ENCODE measurements at places on chromosomes 3 and 15.

GRCh38 chr3:4695846-4696245 lies 202.7 kb downstream of the ITPR1 start:
- no peak for DNase-seq

DNA sequence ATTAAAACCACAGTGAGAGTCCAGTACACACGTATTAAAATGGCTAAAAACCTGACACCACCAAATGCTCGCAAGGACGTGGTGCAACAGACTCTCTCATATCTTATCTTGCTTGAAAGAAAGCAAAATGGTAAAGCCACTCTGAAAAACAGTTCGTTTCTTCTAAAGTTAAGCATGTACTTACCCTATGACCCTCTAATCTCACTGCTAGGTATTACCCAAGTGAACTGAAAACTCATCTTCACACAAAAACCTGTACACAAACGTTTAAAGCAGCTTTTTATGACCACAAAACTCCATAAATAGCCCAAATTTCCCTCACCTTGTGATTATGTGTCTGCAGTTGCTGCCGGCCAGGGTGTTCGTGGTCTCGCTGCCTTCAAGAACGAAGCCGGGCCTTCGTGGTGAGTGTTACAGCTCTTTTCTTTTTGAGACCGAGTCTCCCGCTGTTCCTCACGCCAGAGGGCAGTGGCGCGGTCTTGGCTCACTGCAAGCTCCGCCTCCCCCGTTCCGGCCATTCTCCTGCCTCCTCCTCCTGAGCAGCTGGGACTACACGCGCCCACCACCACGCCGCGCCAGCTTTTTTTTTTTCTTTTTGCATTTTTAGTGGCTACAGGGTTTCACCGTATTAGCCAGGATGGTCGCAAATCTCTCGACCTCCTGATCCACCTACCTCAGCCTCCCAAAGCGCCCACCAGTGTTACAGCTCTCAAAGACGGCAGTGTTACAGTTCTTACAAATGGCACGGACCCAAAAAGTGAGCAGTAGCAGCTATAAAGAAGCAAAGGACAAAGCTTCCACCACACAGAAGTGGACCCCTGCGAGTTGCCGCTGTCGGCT lies 165.4 kb downstream of the TJP1 start:
- DNase-seq, result no peak

DNA sequence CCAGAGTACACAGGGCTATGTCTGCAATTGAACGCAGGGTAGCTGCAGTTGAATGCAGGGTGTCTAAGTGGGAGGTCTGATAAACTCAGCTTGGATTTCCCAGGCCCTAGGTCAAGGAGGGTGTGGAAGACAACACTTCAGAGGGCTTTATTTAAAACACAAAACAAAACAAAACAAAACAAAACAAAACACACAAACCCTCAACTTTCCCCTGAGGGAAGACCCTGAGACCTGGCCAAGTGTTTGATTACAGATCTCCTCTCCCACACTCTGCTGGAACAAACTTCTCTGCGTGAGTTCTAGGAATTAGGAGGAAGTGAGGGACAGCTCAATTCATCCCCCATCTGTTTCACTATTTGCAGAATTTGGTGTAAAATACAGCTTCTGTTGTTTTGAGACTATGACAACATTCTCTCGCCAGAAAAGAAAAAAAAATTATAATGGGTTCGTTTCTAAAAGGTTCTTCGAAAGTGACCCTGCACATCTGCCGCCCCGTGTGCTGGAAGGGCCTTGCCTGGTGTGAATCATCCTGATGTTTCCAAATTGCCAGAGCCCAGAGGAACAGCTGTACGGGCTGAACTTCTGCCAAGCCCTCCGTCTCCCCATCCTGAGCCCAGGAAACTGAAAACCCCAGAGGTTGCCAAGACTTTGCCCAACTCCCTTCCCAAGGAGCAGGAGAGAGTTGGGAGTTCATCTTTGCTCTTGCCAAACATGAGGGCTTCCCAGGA lies 73.3 kb upstream of the RAD18 start:
- no peak for DNase-seq

DNA sequence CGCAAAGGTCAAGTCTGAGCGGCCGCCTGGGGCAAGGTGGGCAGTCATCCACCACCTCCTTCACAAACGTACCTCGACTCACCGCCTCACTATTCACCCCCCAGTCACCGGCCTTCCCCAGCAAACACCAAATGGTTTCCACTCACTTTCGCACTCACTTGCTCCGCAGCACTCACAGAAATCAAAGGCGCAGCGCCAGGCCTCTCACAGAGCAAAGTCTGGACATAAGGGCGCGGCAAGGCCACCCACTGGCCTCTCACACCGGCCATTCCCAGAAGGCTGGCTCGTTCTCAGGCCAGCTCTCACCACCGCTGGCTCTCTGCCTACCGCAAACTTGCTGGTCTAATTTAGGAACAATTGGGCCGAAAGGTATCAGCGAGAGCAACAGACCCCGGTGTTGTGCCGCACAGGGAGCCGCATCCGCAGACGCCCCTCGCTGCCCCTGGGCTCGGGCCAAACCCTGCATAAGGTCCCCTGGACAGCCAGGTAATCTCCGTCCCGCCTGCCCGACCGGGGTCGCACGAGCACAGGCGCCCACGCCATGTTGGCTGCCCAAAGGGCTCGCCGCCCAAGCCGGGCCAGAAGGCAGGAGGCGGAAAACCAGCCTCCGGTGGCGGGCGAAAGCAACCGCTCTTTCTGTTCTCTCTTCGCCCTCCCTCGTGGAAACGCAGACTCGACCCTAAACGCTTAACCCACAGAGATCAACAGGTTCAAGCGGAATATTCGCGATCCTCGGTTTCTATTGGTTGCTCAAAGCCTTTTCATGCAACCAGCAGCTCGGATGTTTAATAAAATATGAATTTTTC lies 2.9 kb downstream of the SHOX2 start:
- DNase-seq, result no peak

GRCh38 chr15:34994925-34995324 lies 6.8 kb upstream of the ZNF770 start:
- DNase-seq, result no peak

DNA sequence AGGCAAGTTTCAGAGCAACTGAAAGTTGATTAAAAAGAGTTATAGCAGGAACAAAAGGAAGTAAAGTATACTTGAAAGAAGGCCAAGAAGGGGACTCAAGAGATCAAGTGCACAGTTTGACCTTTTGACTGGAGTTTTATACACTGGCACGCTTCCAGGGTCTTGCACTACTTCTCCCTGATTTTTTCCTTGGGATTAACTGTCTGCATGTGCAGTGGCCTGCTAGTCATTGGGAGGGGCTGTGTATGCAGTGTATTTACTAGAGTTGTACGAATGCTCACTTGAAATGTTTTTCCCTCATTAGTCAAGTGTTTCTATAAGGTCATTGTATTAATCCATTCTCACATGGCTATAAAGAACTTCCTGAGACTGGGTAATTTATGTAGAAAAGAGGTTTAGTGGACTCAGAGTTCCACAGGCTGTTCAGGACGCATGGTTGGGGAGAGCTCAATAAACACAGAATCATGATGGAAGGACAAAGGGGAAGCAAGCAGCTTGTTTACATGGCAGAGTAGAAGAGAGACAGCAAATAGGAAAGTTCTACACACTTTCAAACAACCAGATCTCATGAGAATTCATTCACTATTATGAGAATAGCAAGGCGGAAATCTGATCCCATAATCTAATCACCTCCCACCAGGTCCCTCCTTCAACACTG lies 571.8 kb downstream of the ZPLD1 start:
- DNase-seq, result no peak

- no peak for DNase-seq
Observed at GRCh38 chr3:23876923-23877322, 39.9 kb downstream of the NKIRAS1 start.

- no peak for DNase-seq
Observed at GRCh38 chr3:4741404-4742307, 237.6 kb upstream of the BHLHE40 start.
